CD8-positive, alpha-beta memory T cell (primary cell): ENCODE measurements at places on chromosomes 4 and X.

DNA sequence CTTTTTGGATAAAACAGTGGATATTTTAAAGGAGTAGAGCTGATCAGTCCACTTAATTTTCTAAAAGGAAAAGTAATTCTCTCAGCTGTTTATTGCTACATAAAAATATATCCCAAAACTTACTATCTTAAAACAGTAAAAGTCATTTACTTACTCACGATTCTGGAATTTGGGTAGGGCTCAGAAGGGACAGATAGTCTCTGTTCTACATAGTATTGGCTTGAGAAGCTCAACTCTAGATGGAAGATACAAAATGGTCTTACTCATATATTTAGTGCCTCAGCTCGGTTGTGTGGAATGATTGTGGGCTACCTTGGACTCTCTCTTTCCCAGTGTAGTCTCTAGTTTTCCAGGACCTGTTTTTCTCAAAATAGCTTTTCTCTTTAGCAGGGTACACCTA lies 691.5 kb upstream of the POU3F4 start:
- H3K27ac ChIP-seq, result no peak overlapping the region
- H3K4me1 ChIP-seq, result no peaks in the 10 kb centered on the region
- no peak for DNase-seq
- no peaks in the 10 kb centered on the region for H3K27me3 ChIP-seq

DNA sequence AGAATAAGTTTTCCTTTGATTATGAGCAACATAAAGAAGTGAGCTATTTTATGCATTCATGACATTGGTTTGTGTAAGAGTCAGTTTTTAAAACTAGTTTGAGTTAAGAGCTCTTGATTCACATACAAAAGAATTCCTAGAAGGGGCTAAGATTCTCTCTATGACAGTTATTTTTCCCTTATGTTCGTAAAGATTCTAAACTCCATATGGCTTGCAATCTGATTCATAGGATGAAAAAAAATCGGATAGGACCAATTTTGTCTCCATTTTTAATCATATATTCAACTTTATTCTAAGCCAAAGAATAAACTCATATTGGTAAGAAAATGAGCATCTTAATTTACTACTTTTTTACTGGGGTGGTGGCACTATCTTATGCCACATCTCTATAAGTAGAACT lies 79.4 kb downstream of the NAP1L3 start:
- H3K27me3 ChIP-seq, result no peaks in the 10 kb centered on the region
- H3K36me3 ChIP-seq, result no peaks in the 10 kb centered on the region
- DNase-seq, result no peak
- H3K4me3 ChIP-seq, result no peak overlapping the region
- H3K27ac ChIP-seq, result no peak overlapping the region
- H3K4me1 ChIP-seq, result no peaks in the 10 kb centered on the region

DNA sequence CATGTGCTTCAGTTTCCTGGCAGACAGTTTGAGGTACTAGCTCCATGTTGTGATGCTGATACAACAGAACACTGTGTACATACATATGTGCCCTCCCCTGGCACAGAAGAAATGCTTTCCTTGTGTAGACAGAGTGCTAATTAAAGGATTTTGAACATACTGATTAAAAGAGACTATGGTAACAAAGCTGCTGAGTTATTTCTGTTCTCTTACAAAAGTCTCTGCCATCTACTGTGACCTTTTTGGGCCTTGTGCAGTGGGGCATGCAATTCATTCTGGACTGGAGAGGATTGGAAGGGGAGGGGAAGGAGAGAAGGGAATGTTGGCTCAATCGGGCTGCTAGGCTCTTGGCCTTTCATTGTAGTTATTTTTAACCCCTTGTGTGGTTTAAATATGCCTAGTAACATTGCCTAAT lies 6.0 kb downstream of the PDLIM5 start:
- H3K4me3 ChIP-seq, result no peak overlapping the region
- no peaks in the 10 kb centered on the region for H3K27me3 ChIP-seq
- peaks cover 10% of the 10 kb centered on the region for H3K4me1 ChIP-seq
- DNase-seq, result no peak

- no peaks in the 10 kb centered on the region for H3K4me1 ChIP-seq
- no peaks in the 10 kb centered on the region for H3K27me3 ChIP-seq
- H3K36me3 ChIP-seq, result no peaks in the 10 kb centered on the region
- no peak overlapping the region for H3K4me3 ChIP-seq
These were observed 119.1 kb downstream of the MBNL3 start for GRCh38 chrX:132369617-132370326.

GRCh38 chrX:124518885-124519284 lies 172.5 kb downstream of the SH2D1A start:
- DNase-seq, result no peak
- no peaks in the 10 kb centered on the region for H3K27me3 ChIP-seq
- no peak overlapping the region for H3K4me3 ChIP-seq
- no peaks in the 10 kb centered on the region for H3K36me3 ChIP-seq
- no peaks in the 10 kb centered on the region for H3K4me1 ChIP-seq

GRCh38 chrX:101491943-101492342 lies 6.7 kb downstream of the ARMCX4 start:
- H3K4me1 ChIP-seq, result no peaks in the 10 kb centered on the region
- no peaks in the 10 kb centered on the region for H3K36me3 ChIP-seq
- H3K27ac ChIP-seq, result no peak overlapping the region
- no peak overlapping the region for H3K4me3 ChIP-seq
- DNase-seq, result no peak

GRCh38 chr4:71334465-71334882 lies 4.3 kb upstream of the SLC4A4 start:
- no peaks in the 10 kb centered on the region for H3K27me3 ChIP-seq
- no peak overlapping the region for H3K4me3 ChIP-seq
- H3K36me3 ChIP-seq, result no peaks in the 10 kb centered on the region
- H3K4me1 ChIP-seq, result no peaks in the 10 kb centered on the region
